Activated CD4-positive, alpha-beta memory T cell treated with anti-CD3 and anti-CD28 coated beads, Interleukin-2, amount 10 ng/mL, durations not matched to agents 7 days and 5 days (primary cell): ENCODE measurements at places on chromosomes 7 and 10.

GRCh38 chr10:102546606-102547320 is 43.0 kb downstream of the SUFU start:
- no peak for DNase-seq

DNA sequence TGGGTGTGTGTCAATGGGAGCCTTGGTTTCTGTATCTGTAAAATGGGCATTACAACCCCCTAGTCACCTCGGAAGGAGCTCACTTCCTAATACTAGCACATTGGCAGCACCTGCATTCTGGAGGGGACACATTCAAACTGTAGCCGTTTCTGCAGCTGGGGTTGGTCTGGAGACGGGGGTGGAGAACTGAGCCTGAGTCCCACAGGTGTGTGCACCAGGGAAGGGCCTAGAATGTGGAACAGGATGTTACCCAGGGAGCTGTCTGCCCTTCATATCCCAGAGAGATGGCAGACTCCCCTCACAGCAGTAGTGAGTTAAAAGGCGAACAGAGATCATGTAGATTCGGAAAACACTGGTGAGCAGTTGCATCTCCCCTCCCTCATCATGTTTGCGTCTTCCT is 272.8 kb upstream of the ZNF32 start:
- DNase-seq: no peak

DNA sequence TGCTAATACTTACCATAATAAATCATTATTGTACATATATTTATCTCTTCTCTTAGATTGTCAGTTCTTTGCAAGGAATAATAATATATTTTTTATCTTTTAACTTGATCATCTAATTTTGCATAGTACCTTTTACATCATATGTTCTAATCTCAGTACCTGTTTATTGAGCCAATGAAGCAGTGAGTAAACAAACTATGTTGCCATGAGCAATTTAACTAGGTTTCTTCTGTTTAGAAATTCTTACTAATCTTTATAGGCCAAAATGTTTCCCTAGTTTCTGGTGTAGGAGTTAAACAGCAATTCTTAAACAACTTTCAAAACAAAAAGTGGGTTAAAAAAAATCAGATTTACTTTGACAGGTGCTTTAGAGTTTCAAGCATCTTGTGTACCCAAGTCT is 61.3 kb downstream of the PHYHIPL start:
- no peak for DNase-seq

- DNase-seq: no peak
Observed at GRCh38 chr10:96587264-96588059, 650 bp upstream of the TM9SF3 start.

DNA sequence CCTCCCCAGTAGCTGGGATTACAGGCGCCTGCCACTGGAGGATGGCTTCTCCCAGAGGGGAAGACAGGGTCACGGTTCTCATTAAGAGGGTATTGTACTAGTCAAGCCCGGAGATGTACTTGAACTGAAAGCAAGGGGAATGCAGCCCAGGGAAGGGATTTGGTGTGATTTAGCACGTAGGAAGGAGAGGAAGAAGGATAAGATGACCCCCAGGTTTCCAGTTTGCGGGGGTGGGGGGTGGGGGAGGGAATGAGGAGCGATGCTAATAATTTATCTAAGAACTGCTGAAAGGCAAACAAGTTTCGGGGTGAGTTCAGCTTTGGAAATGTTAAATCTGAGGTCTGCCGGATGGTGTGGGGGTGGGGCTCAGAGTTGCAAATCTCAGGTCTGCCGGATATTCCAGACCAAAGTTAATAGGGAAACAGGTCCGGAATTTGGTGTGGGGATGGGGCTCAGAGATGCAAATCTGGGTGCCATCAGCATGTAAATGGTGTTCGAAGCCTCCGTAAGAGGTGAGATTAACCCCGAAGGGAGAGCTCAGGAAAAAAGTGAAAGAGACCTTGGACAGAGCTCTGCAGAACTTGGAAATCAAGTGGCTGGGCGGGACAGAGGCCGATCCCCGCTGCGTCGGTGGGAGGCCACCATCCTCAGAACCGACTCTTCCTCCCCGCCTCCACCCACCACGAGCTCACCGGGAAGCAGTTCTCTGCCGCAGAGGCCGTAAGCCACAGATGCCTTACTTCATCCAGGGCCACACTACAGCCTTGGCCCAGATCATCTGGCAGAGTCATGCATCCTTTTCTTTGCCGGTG is 1.6 kb upstream of the SEPHS1 start:
- peak; percentile 42 for DNase-seq

- no peak for DNase-seq
Observed at GRCh38 chr10:19628767-19629560, 187.3 kb upstream of the PLXDC2 start.

GRCh38 chr10:75541411-75541810 is 110.0 kb downstream of the LRMDA start:
- no peak for DNase-seq

DNA sequence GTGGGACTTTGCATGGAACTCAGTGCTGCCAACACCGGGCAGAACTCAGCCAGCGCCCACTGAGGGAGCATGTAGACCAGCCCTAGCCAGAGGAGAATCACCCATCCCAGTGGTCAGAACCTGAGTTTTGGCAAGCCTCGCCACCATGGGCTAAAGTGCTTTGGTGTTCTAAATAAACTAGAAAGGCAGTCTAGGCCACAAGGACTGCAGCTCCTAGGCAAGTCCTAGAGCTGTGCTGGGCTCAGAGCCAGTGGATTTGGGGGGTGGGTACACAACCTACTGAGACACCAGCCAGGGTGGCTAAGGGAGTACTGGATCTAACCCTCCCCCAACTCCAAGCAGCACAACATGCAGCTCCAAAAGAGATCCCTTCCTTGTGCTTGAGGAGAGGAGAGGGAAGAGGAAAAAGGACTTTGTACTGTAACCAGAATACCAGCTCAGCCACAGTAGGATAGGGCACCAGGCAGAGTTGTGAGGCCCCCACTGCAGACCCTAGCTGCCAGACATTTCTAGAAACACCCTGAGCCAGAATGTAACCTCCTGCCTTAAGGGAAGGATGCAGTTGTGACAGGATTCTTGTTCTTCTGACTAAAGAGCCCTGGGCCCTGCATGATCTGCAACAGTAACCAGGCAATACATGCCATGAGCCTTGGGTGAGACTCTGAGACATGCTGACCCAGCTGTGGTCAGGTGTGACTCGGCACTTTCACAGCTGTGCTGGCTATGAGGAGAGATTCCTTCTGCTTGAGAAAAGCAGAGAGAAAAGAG is 24.4 kb downstream of the GSDME start:
- no peak for DNase-seq

DNA sequence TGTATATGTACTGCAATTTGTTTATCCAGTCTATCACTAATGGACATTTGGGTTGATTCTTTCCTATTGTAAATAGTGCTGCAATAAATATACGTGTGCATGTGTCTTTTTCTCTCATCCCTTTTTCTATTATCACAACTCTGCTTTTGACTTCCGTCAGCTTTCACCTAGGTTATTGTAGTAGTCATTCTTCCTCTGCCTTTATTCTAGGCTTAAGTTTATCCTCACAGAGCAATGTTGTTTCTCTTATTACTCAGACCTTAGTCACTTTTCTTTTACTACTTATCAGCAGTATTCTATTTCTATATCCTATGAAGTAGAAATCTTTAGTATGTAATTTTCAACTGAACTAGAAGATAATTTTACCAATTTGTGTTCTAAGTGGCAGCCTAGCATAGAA is 175.3 kb upstream of the SEMA3E start:
- no peak for DNase-seq

DNA sequence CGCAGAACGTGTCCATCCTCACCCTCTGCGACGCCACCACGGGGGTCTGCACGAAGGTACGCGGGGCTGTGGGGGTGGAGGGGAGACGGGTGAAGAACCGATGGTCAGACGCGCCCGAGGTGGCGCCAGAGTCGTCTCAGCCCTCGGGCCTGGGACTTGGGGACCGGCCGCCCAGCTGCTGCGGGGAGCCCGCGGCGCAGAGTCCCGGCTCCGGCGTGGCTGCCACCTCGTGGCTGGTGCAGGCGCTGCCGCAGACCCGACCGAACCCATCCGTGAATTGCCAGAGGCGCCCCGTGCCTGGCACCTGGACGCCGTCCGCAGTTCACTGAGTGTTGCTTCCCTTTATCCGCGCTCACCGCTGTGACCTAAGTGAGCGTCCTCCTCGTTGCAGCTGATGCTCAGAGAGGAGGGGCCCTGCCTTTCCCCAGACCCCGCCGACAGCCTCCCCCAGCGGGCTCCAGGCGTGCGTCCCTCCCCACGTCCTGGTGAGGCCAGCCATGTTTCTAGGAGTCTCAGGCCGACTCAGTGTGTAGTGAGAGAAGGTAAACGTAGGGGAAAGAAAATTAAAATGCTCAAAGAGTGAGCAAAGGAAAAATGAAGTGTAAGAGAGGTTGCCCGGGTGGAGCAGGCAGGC is 208.7 kb downstream of the PAXIP1 start:
- no peak for DNase-seq

- no peak for DNase-seq
Observed at GRCh38 chr10:60208676-60209269, 180.9 kb downstream of the ANK3 start.

DNA sequence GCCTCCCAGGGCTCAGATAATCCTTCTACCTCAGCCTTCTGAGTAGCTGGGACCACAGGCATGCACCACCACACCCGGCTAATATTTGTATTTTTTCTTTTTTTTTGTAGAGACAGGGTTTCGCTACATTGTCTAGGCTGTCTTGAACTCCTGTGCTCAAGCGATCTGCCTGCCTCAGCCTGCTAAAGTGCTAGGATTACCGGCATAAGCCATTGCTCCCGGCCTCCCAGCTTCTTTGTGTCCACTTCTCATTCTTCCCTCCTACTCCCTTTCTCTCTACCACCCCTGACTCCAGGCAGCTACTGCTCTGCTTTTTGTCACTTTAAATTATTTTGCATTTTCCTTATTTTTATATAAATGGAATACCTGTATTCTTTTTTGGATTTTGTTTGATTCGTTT is 83.4 kb downstream of the PALS2 start:
- no peak for DNase-seq

GRCh38 chr7:131145770-131146169 is 181.9 kb upstream of the MKLN1 start:
- no peak for DNase-seq

DNA sequence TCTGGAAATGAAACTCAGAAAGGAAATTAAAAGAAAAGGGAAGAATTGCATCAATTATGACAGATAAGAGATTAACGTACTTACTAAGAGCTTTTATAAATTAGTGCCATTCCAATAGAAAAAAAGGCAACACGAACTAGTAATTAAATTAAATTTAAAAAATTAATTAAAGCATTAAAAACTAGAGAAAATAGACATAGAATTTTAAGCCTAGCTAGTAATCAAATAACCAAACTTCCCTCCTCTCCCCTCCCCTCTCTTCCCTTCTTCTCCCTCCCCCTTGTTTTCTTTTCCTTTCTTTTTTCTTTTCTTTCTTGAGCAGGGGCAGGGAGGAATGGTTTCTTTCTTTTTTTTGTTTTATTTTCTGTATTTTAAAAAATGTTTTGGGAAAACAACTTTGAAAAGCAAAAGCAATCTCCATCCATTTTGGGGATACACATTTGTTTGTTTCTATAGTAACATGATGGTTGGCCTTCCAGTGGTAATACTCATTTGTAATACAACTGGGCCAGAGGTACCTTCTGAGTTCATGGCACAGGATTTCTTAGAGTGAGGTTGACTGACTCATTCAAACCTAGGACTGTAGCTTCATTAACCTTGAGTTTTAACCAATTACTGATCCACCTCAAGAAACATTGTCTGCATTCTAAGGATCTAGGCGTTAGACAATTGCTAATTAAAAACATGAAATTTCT is 132.6 kb downstream of the ST7 start:
- DNase-seq: no peak

GRCh38 chr10:49284356-49284755 is 14.6 kb upstream of the C10orf71 start:
- no peak for DNase-seq

DNA sequence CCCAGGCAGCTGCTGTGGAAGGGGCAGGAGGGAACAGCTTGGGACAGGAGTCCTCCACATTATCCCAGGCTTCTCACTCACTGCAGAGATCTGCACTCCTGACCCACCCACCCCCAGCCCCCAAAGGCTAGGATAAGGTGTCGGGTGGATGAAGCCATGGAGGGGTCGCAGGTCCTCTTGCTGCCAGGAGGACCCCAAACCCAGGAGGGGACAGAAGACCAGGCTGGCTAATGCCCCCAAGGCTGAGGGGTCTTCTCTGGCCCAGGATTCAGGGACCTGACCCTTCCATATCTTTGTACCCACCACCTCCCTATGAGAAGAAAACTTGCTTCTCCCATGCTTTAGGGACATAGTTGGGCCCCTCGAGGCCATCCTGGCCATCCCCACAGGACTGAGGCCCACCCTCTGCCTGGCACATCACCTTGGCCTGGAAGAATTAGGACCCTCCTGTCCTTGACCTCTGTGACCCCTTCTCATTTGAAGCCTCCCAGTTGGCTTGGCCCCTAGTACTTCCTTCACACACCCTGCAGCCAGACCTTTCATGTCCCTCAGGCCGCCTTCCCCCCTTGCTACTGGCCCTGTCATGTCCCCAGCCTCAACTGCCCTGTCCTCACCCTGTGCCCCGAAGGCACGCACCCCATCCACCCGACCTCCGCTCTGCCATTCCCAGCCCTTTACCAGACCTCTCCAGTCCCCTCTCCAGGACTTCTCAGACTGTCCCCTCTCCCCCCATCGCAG is 21.6 kb downstream of the KCNH2 start:
- DNase-seq: no peak

GRCh38 chr10:124734311-124735166 is 9.6 kb downstream of the FAM53B start:
- peak; percentile 65 for DNase-seq

DNA sequence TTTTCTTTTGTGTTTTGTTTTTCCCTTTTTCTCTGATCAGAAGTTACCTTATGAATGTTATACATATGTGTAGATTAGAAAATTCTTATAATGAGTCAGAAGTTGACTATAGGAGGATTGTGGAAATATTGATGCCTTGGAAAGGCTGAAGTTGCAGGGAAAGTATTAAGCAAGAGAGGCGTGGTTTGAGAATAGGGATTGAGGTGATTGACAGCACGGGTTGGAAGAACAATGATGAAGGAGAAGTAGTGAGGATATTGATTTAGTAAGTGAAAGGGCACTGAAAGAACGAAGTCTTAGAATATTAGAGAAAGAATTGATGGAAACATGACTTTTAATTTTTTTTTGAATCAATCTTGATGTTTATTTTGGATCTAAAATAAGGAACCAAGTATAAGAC is 176.0 kb downstream of the EXOC4 start:
- DNase-seq: no peak

- no peak for DNase-seq
Observed at GRCh38 chr10:55065185-55065584, 264.2 kb upstream of the PCDH15 start.

- DNase-seq: no peak
Observed at GRCh38 chr10:11874568-11875493, 51.7 kb downstream of the PROSER2 start.

DNA sequence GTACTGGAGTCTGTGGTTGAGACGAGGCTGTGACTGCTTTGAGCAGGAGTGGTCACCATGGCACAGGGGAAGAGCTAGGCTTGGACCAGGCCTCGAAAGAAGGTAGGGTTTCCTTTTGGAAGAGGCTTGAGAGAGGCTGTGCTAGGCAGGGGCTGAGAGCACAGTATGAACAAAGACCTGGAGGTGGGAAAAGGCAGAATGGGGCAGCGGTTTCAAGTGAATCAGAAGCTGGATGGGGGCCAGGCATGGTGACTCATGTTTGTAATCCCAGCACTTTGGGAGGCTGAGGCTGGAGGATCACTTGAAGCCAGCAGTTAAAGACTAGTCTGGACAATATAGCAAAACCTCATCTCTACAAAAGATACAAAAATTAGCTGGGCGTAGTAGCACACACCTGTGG is 65.9 kb downstream of the CLIP2 start:
- DNase-seq: no peak
